ENCODE measurements at places on chromosomes 11 and 22. TPM values are rescaled to one million over a fixed set of nuclear protein-coding genes. Genes with fewer than 3 reads are reported as not detected.

DNA sequence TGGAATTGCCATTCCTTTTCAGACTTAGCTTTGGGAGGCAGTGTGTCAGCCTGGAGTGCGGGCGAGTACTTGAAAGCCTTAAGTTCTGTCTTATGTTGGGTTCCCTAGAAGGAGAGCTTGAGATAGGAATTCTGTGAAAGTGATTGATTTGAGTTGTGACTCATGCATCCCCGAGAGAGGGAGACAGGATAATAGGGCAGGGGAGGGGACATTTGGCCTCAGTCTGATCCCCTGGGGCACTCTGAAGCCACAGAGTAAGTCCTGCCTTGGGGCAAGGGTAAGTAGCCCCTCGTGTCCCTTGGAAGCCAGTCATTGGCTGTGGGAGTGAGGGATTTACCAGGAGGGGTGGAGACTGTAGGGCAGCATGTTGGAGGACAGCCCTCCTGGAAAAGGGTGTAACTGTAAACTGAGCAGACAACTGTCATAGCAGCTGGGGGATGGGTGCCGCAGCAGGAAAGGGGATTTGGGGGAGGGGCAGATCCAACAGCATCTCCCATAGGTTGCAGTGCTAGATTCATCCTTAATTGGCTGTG, 44.0 kb downstream of the KIAA1671 start:
- DNase-seq: no peak

The ADAMTS8 gene
- 3.1 TPM for polyA plus RNA-seq

The TRIM51 gene
- not detected for polyA plus RNA-seq

The C11orf65 gene
- 2.7 TPM for polyA plus RNA-seq

The SHISA8 gene
- polyA plus RNA-seq: 0.78 TPM

The C11orf86 gene
- polyA plus RNA-seq: not detected

- no peak for DNase-seq
Measured at GRCh38 chr22:27580311-27580897, 221.2 kb downstream of the MN1 start.

The SEC14L6 gene
- polyA plus RNA-seq: 6.8 TPM

DNA sequence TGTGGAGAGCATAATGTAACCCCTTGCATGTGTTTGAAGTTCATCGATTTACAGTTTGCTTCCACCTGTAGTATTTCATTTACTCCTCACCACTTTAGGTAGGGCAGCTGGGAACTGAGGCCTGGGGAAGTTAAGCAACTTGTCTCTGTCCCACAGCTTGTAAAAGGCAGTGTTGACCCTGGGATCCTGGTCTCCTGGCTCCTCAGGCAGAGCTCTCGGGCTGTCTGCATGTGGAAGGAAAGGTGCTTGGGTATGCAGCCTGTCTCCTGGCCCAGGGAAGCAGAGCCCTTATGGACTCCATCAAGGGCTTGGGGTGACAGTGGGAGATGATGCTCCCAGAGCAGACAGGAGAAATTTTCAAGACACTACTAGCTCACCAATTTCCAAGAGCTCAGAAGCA, 49.9 kb downstream of the TRIM29 start:
- DNase-seq: no peak

- no peak for DNase-seq
Measured at GRCh38 chr11:114571712-114572111, 12.0 kb upstream of the NXPE1 start.

DNA sequence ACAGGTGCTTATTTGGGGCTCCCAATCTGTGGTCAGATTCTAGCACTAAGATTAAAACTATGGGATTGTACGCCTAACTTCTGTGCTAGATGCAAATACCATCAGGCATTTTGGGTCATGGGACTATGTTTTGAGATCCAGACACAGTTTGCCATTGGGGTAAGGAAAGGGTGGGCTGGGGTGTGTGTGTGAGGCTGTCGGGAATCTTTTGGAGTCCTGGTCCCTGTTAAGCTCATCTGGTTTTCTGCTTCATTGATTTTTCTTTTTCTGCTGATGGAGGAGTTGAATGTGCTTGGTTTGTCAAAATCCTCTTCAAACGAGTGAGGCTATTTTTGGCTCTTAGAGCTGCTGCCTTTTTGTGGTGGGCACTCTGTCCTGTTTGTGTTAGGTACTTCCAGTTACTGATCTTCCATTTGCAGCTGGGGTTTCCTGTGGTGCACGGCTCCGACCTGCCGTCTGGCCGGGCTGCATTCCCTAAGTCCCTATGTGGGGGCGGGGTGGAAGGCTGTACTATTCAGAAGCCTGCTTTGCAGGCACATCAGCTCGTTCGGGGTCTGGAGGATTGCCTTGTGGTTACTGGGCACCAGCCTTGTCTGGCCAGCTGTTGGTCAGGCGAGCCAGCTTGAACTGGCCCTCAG, 2.9 kb downstream of the BCR start:
- DNase-seq: no peak

- DNase-seq: no peak
Measured at GRCh38 chr22:37803195-37803638, 4.5 kb upstream of the GCAT start.

The OR5P2 gene
- polyA plus RNA-seq: not detected

DNA sequence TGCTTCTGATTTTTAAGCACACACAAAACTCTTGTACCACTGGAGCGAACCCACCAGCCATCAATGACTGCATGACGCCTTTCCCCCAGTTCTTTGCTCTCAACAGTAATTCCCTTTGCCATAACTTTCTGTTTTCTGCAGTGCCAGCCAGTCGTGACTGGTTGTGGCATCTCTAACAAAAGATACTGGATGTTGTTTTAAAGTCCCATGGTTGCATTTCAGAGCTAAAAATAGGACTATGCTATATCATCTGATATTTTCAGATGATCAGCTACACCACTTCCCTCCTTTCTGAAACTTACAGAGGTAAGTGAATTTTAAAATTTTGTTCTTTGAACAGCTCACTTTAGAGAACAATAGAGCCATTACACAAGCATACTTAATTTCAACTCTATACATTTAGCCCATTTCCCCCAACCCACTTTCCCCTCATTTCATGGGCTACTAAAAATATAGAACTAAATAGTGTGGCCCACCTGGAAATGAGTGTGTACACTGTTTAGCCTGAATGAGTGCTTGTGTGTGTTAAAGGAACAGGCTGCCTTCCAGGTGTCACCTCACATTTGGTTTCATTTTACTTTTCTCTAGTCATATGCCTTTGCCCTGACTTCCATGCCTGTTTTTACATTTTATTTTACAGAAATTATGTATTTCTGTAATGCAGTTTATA, 136.9 kb upstream of the ZC3H12C start:
- no peak for DNase-seq

The CBLIF gene
- polyA plus RNA-seq: 0.21 TPM

Measured in left renal cortex interstitium (tissue), 4 donors.